CD8-positive, alpha-beta memory T cell (primary cell): ENCODE measurements at places on chromosomes 4 and X. TPM values are rescaled to one million over a fixed set of nuclear protein-coding genes. Genes with fewer than 3 reads are reported as not detected.
A peak's percentile ranks its signal among the peaks of the same experiment; 100 is the strongest.

The FGF2 gene
- 1.5 TPM for total RNA-seq

DNA sequence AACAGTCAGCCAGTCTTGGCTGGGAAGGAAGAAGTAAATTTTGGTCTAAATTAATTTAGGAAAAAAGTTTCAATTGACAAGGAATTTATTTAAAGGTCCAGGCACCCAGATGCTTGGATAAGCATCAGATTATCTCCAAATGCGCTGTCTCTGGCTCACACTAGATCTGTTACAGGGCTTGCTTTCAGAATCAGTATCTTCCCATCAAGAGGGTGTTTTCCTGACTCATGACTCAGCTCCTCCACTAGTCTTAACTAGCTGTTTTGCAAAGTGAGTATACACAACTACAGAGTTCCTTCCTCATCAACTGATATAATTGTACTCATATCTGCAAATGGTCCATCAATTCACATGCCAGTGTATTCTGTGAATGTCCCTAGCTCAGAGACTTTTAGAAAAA is 482.1 kb upstream of the CPEB2 start:
- DNase-seq = no peak

DNA sequence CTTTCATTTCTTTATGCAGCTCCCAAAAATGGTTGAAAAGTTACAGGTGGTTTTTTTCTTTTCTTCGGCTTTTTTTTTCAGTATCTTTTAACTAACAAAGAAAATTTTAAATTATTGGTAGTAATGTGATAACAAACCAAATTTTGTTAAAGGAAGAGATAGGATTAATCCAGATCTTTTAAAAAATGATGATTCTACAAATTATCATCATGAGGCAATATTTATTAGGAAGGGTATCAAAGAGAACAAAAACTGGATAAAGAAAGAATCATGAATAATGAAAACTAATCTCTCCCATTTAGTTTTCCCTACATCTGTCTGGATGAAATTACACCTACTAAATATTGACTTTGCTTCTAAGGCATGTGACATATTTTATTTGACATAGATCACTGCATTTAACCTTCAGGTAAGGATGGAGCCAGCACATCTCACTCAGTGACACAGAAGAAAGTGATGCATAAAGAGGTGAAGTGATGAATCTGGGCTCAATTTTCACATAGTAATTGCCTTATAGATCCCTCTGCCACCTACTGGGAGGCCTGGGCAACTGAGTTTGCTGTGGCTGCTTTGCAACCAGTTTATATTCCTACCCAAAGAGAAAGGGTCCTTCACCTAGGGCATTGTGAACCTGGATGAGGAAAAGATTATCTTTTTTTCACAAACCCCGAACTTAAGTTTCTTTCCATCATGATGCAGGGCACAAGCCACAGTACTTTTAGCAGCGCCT is 155.6 kb downstream of the HNRNPD start:
- DNase-seq = no peak

GRCh38 chr4:84666439-84666838 is 83.5 kb downstream of the CDS1 start:
- DNase-seq = no peak

The CEP44 gene
- 22.4 TPM for total RNA-seq

DNA sequence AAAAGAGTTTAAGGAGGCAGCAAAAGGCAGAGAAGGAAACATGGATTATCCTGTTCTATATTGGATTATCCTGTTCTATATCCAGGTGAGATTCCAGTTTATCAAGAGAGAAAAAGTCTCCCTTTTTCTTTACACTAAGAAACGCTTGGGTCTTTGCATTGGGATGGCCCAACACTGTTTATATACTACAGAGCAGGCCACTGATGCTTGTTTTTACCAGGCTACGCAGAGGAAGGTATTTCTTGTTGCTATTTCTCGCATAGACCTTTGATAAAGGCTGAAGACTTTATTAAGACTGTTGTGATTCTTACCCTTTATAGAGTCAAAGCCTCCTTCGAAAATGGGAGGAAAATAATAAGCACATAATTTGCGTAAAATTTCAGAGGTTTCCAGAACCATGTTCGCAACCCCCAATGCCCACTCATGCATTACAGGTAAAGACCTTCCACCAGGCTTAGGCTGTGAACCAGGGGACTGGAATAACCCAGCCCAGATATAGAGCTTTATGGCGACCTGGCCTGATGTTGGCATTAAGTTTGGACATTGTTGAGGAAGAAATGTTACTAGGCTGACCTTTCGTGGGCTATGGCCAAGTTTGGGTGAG is 218.3 kb downstream of the PTTG2 start:
- no peak for DNase-seq

DNA sequence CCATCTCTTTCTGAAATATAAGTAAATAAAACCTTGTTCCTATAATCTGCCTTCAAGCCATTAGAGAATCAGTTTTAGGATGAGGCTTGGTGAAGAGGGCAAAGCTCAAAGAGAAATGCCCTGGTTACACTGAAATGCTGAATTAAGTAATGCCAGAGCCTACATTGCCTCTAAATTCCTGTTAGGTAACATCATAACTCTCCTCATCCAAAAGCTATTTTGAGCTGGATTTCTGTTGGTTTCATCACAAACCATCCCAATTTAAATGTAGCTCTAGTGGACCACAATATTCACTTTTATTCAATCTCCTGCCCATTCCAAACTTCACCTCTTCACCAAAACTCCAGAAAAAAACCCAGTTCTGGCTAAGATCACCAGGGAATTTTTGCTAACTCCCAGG is 1319.7 kb upstream of the TENM3 start:
- no peak for DNase-seq

- no peak for DNase-seq
These were observed 5.8 kb upstream of the USP38 start for GRCh38 chr4:143178923-143179322.

GRCh38 chr4:57308301-57308700 is 198.1 kb upstream of the IGFBP7 start:
- no peak for DNase-seq

The SERTM2 gene
- not detected for total RNA-seq

GRCh38 chr4:167885071-167885470 is 207.3 kb upstream of the ANXA10 start:
- DNase-seq = no peak

The DRD5 gene
- total RNA-seq = not detected

DNA sequence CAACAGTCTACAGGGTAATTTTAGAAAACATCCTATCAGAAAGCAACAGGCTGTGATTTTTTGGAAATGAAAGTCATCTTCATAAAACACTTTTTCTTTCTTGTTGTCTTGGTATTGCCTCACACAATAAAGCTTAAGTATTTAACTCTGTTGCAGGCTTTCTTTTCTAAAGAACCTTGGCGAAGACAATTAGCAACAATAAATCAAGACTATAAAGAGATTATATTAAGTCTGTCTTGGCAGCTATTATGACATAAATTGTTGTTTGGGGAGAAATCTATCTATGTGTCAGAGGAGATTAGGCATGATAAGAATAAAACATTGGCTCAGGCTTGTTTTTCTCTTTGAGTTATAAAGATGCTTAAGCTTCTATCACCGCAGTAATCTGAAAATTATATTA is 1774.8 kb downstream of the ARAP2 start:
- DNase-seq = no peak

The ADH1C gene
- not detected for total RNA-seq

GRCh38 chr4:64718091-64718490 is 308.8 kb upstream of the TECRL start:
- DNase-seq = no peak

- DNase-seq = no peak
These were observed 64.4 kb downstream of the SH3KBP1 start for GRCh38 chrX:19823031-19823430.

GRCh38 chr4:82906469-82906868 is 5.9 kb downstream of the THAP9 start:
- DNase-seq = no peak

- DNase-seq = no peak
These were observed 45.1 kb downstream of the IGFBP7 start for GRCh38 chr4:57064811-57065711.

GRCh38 chr4:186689476-186689875 is 34.2 kb downstream of the FAT1 start:
- DNase-seq = no peak

The PCDH18 gene
- not detected for total RNA-seq

GRCh38 chr4:143026459-143027170 is 158.1 kb upstream of the USP38 start:
- DNase-seq = no peak

- DNase-seq = peak; percentile 49
These were observed at the start of gene NUDT11 for GRCh38 chrX:51496501-51497291. TSS of gene NUDT11 (minus strand) at chrX:51496592. CDS start at chrX:51496444, 148 bp downstream.

DNA sequence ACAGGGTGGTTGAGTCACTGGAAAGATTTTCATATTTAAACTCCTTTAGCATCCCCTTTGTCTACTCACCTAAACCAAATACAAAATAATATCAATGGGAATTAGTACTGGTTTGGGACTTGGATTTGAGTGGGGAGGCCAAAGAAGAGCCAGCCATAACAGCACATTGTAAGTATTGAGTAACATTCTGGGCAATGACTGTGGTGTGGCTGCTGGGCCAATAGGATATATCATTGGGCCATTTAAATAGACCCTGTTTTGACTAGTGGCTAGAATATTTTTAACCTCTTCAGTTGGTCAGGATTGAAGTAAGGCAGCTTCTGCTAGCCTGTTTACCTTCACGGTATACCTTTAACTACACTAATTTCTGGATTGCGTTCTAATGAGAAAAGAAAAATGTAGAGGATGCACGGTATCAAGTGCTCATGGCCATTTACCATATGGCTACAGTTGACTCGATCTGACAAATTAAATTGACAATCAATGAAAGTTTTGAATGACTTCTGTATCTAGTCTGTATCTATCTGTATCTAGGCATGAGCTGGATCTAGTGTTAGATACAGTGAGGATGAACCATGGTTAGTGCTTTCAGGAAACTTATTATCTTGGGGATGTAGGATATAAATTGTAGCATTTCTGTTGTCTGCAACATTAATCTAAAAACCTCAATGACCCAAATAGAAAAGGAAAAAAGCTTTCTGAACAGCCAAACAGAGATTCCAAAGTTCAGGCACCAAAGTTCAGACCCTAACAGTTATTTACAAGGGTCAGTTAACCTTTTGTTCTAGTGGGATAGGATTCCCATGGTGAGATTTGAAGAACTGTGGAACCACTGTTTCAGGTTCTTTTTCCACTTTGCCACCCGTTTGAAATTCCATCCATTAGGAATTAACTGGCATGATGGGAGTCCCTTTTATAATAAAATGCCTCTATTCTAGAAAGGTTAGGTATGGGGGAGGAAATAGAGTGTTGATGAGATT is 6.8 kb upstream of the ALB start:
- no peak for DNase-seq

GRCh38 chr4:7808752-7809151 is 130.9 kb downstream of the AFAP1 start:
- no peak for DNase-seq

The HPGD gene
- 1.4 TPM for total RNA-seq

DNA sequence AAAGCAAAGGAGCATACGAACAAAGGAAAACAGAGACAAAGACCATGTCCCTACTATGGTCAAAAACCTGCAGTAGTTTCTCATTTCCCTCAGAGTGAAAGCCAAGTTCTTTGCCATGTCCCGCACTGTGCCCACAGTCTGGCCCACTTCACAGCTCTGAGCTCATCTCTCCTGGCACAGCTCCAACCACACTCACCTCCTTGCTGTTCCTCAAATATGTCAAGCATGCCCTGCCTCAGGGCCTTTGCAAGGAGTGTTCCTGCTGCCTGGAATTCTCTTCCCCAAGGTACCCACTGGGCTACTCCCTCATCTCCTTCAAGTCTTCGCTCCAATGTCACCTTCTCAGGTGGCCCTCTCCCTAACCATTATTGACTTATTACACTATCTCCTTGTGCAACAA is 72.1 kb downstream of the COX18 start:
- no peak for DNase-seq

The RHOXF1 gene
- total RNA-seq = not detected

GRCh38 chr4:153790962-153791551 is 2.2 kb upstream of the SFRP2 start:
- DNase-seq = no peak

DNA sequence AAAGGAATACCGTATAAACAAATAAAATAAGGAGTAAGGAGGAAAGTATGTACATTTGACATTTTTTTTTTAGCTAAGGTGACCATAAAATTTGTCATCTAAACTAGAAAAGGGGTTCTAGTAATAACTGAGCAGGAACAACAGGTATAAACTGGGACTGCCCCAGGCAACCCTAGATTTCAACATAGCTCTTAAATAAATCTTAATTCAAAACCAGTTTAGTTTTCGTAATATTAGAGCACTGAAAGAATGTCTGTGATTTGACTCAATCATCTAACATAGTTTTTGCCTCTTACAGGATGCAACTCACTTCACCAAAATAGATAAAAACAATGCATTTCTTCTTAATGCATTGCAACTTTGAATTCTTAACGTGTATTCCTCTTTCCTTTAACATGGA is 257.7 kb downstream of the ADAMTS3 start:
- no peak for DNase-seq

- no peak for DNase-seq
These were observed 707 bp downstream of the SLC9A6 start for GRCh38 chrX:135985973-135986310.

- no peak for DNase-seq
These were observed 143.2 kb downstream of the LHFPL1 start for GRCh38 chrX:112536544-112536943.

The SLITRK4 gene
- not detected for total RNA-seq

GRCh38 chrX:5726224-5726623 is 502.4 kb downstream of the NLGN4X start:
- DNase-seq = no peak

DNA sequence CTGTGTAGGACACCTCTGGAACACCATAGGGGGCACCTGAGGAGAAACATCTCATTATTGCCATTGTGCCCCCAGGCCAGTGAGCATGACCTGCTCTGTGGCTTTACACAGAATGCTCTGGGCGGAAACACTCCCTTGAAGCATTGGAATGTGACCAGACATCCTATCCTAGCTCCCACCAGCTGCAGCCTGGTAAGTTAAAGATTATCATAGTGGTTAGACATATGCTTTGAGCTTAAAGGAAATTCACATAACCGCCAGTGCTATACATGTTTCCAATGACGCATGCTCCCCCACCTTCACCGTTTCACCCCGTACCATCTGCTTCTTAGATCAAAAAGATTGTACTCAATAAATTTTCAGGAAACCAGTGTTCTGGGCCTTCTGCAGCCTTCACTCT is 217.7 kb upstream of the CENPE start:
- DNase-seq = no peak

DNA sequence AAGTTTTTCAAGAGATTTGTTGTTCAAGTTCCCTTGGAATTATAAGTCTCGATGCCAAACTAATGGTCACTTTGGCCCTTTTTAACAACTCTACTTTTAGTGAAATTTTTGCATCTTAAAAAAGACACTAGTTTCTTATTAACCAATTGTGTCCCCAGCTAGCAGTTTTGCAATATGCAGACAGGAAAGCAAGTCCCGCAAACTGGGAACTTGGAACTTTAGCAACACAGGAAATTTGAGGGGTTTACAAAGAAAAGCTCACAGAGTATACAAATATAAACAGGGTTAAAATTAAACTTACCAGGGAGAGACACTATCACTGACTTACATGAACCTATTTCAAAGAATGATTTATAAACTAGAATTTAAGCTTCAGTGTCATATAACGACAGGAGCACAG is 137.9 kb downstream of the ANK2 start:
- DNase-seq = no peak

The ITIH6 gene
- not detected for total RNA-seq

The TMEM144 gene
- total RNA-seq = not detected

The UNC5C gene
- total RNA-seq = not detected

GRCh38 chrX:9651737-9652136 is 113.9 kb downstream of the GPR143 start:
- DNase-seq = no peak

- no peak for DNase-seq
These were observed 1040.3 kb upstream of the PCDH10 start for GRCh38 chr4:132108784-132109183.

GRCh38 chrX:86946569-86946968 is 571.0 kb upstream of the KLHL4 start:
- DNase-seq = no peak
